ENCODE measurements at places on chromosomes 2 and 18.

DNA sequence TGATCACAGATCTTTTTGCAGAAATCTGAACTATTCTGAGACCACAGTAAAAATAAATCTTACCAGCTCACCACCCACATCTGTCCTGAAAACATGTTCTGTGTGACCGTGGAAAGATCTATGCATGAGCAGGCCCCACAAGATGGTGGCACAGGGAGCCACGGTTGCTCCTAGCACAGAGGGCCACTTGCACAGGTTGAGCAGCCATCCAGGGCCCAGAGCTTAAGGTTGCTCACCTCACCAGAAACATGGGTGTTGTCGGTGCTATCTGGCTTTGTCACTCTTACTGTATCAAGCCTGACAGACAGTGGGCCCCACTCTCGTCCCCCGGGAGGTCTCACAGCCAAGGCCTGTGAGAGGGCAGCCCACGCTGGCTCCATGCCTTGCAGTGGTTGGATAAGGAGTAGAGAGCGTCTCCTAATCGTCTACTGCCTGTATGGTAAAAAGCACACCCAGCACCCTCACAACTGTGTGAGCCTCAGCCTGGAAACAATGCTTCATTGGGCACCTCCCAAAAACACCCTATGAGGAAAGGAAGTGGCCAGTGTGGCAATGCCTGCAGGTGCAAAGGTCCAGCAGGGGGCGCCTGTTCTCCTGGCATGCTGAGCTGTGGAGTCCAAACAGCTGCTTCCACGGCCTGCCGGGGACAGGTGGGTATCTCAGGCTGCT lies 19.6 kb downstream of the TUBB6 start:
- peak; percentile 51 for DNase-seq

GRCh38 chr2:128722489-128722888 lies 403.8 kb upstream of the HS6ST1 start:
- no peak for DNase-seq

- DNase-seq, result no peak
These were observed 78.2 kb upstream of the UGP2 start for GRCh38 chr2:63763391-63763941.

DNA sequence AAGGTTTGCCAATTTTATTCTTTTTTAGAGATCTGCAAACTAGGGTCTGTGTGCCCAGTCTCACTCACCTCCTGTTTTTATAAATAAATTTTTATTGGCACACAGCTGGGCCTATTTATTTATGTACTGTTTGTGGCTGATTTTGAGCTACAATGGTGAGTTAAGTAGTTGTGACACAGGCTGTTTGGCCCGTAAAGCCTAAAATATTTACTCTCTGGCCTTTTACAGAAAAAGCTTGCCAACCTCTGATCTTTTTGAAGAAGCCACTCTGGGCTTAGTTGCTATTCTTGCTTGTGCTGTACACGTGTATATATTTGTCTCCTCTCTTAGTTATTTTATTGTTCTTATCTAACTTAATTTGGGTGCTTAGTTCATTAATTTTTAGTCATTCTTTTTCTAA lies 14.5 kb downstream of the NAB1 start:
- DNase-seq, result no peak

DNA sequence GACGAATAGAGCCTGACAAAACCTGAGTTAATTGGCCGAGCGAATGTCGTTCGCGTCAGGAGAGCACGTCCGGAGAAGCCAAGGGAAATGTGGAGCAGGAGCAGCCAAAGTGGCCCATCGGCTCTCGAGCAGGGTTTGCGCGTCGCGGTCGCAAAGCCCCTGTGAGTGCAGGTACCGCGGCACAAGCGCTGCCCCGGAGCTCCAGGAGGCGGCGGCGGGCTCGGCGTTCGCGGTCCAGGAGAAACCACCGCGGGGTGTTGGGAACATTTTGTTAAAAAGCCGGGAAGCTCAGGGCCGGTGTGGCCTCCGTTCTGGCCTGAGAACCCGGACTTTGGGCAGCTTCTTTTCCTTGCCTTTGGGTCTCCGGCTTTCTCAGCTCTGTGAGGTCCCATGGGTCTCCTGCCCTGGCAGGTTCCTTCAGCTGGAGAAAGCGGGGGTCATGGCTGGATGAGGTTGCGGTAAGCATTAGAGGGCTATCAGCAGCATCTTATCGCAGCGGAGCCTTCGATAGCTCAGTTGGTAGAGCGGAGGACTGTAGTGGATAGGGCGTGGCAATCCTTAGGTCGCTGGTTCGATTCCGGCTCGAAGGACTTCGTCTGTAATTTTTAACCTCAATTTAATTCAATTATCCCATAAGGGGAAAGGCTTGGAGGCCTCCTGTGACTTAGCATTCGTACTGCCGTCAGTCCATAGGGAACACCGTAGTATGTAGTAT lies 1.0 kb upstream of the AGBL5 start:
- DNase-seq, result peak; percentile 87

- DNase-seq, result no peak
These were observed 489.4 kb downstream of the LRP1B start for GRCh38 chr2:141641462-141641861.

GRCh38 chr2:69964353-69964841 lies 3.0 kb upstream of the ASPRV1 start:
- DNase-seq, result no peak

DNA sequence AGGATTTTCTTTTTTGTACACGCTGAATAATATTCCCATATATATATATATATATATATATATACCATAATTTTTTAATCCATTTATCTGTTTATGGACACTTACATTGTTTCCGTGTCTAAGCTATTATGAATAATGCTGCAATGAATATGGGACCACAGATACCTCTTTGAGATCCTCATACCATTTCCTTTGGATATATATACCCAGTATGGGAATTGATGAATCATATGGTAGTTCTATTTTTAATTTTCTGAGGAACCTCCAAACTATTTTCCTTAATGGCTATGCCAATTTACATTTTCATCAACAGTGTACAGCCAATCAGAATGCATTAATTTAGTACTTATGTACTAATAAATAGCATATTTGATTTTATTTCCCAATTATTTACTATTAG lies 53.1 kb downstream of the MERTK start:
- DNase-seq, result no peak

GRCh38 chr2:64860276-64860885 lies 128.8 kb upstream of the SLC1A4 start:
- DNase-seq, result no peak

DNA sequence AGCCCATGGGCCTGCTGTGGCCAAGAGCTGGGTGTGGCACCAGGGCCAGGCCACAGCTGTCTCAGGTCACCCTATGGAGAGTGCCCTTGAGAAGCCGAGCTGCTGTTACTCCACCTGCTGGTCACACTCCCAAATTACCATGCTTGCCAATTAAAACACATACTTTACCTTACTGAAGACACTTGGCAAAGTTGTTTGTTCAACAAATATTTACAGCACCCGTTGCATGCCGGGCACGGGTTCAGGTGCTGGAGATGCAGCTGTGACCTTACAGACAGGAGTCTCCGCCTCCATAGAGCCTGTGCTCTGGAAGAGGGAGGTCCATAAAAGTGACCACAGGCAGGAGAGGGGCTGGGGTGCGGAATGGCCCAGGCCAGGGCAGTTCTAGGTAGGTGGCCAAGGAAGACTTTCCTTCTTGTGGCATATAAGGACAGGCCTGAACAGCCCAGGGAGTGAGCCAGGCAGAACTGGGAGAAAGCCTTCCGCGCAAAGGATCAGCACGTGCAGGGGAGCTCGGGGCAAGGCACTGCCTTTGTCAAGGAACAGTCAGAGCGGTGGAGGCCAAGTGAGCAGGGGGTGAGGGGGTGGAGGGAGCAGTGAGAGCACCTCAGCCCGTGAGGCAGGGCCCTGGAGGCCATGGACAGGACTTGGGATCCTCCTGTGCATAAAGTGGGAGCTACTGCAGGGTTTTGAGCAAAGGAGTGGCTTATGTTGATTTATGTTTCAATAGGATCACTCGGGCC lies 23.6 kb upstream of the RBM44 start:
- DNase-seq, result no peak

DNA sequence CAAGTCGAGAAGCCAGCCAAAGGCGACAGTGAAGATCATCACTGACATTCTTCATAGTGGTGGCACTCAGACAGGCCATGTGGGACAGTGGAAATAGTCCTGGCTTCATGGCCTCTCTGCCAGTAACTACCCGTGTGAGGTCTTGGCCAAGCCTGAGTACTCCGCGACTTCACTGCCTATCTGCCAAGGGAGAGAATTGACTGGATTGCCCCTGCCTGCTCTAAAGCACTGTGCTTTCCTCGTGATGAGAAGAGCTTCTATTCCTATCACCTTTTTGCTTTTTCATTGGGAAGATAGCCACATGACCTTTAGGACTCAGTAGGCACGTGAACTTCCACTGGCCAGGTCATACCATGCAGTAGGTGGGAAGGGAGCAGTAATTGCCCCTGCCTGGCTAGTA lies 239.3 kb downstream of the HAUS1 start:
- DNase-seq, result no peak

- DNase-seq, result no peak
These were observed 36.1 kb downstream of the ADCY3 start for GRCh38 chr2:24883946-24884345.

DNA sequence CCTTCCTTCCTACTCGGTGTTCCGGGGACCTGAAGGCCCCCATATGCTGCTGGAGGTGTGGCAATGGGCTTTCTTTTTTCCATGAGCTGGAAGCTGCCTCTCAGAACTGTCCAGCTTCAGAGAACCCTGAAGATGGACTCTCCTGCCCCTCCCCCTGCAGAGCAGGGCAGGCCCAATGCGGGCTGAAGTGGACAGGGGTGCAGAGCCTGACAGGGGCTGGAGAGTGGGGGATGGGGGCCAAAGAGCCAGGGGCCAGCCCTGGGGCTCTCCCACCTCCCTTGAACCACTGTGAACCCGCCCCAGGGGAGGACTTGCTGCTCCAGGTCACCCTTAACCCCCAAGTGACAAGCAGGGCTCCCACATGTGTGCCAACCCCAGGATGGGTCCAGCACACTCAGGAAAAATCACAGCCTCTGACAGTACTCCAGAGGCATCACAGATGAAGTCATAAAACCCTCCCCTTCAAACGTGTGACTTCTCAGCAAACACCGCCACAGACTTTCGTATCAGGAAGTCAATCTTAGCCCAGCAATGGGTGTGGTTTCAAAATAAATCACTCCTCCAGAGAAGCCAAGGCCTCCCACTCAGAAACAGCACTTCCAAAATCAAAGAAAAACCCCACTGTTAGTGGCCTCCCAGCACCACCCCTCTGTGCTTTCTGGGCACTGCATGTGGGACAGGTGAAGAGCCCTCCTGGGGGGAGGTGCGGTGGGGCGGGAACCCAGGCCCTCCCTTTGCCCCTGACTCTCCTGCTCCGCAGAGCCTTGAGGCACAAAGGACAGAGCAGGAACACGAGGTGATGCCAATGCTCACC lies 135.8 kb downstream of the HDAC4 start:
- DNase-seq, result no peak

GRCh38 chr2:205776139-205776538 lies 93.8 kb downstream of the NRP2 start:
- DNase-seq, result no peak

- DNase-seq, result no peak
These were observed 10.7 kb downstream of the CCT4 start for GRCh38 chr2:61877571-61878245.

DNA sequence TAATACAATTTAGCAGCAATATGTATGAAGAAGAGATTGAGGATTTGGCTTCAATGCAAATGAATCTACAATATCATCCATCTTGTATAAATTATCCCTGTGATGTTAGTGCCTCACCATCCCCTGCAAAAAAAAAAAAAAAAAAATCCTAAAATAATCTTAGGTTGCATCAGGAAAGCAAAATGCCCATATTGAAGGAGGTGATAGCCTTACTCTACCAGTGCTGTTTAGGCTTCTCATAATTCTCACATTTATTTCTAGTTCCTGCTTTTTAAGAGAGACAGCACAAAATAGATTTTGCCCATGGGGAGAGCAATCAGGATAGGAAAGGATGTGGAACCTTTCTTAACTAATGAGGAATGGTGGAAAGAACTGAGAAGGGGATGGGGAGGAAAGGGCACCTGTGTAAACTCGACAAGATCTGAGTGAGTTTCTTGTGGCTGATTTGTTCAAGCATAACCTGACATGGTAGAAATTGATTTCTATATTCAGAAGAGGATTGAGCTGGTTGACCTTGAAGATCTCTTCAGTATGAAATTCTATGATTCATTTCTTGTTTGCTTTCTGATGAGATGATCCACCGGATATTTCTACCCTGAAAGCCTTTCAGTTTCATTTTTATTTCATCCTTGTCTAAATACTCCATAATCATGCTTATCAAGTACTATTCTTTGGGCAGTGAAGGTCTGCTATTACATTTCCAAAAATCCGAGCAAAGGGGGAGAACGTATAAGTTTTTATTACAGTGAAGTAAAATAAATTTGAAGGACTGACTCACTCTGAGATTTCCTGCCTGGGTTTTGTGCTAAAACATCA lies 391.2 kb downstream of the PTPRM start:
- no peak for DNase-seq

GRCh38 chr2:215685238-215685990 lies 249.5 kb upstream of the FN1 start:
- DNase-seq, result no peak

DNA sequence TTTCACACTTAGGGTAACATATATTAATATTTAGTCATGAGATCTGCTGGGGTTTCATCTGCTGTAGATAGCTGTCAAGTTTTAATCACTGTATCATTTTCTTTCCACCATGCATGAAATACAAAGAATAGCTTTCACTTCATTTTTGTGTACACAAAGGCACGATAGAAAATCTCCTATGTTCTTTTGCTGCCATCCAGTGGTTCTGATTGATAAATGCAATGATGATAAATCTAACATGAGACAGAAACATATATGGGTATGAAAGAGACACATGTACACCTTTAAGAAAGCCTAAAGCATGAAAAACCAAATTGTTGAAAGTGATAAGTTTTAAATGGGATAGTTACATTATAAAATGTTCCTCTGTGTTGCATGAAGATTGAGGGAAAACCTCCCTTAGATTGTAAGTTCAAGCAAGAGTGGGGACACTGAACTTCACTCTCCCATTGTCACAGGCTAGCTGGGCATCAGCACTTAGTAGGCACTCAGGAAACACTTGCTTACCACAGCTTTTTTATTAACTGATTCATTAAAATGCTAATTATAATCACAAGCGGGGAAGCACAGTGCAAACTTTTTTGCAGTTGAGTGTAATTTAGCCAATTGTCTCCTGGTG lies 31.2 kb downstream of the C1D start:
- no peak for DNase-seq

- no peak for DNase-seq
These were observed 30.1 kb downstream of the COA5 start for GRCh38 chr2:98578231-98578630.

- DNase-seq, result no peak
These were observed 83.0 kb downstream of the TSHZ1 start for GRCh38 chr18:75293591-75293990.

DNA sequence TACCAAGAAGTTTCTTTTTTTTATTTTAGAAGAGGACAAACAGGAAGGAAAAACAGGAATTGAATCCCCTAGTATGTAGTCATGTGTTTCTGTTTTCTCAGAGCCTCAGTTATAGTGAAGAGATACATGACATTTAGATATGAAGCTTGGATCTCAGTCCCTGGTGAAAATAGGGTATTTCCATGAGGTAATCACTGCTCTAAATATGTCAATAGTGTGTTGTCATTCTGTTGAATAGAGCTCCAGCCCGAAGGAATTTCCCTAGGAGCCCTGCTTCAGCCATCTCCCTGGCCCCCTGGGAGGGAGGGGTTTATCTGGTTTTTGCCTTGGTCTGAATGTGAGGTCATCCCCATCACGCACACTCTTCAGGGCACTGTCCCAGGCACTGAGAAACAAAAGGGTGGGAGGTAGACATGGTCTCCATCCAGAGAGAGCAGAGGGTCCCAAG lies 47.1 kb upstream of the REL start:
- DNase-seq, result no peak

GRCh38 chr18:49802623-49803022 lies 10.7 kb downstream of the ACAA2 start:
- no peak for DNase-seq

GRCh38 chr2:121390082-121390692 lies 105.2 kb upstream of the TFCP2L1 start:
- DNase-seq, result no peak
